ENCODE measurements at places on chromosomes 1 and 21.

DNA sequence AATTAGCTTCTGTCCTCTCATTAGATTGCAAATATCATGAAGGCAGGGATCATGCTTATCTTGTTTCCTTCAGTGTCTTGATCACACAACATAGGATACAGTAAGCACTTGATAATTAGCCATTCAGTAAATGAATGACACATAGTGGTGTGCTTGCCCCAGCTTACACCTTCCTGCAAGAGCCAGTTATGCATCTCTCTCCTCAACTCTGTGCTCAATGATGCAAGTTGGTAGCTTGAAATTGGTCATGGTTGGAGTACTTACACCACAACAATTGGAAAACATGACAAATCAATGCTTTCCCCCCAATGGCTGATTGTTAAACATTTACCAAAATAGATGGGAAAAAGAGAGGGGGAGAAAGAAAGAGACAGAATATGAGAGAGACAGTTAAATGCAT is 129.2 kb downstream of the NUF2 start:
- no peak for DNase-seq

DNA sequence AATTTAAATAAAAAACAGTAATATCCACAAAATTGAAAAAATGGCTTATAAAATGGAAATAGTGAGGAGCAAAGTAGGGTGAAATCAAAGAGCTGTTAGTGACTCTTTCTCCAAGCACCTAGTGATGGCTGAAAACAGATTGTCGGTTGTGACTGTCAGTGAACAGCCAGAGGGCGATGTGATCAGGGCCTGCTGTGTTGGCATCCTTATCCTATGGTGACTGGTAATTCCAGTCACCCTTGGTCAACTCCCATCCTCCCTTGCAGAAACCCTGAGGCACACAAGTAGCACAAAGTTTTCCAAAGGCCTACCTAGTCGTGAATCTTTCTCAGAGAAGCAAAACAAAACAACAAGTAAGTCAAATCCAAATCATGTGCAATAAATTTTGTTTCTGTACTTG is 599.8 kb upstream of the CXADR start:
- DNase-seq, result no peak

DNA sequence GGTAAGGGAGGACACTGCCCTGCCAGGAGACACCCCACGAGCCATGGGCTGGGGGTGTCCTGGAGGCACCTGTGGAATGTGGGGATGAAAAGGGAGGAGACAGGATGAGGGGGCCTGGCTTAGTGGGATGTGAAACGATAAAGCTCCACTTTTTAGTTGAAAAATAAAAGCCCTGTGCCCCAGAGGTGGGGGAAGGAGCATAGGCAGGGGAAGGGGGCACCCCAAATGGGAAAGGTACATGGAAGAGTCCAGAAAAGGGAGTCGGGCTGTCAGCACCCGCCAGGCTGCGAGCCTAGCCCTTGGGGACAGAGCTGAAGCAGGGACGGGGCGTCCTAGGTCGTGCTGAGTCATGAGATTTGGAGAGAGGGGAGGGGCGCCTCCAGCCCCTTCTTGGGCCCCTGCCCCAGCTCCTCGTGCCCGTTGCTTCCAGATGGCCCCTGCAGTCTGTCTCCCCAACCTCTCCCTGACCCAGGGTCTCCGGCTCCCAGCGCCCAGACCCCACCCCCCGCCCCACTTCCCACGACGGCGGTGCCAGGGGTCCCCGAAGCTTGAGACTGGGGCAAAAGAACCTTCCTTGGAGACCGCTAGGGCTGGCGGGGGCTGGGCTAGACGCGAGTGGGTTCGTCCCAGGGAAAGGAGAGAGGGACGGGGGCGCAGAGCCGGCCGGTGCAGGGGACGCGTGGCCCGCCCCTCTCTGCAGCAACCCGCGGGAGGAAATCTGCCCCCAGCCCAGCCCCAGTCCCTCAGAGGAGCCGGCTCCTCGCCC is 795 bp downstream of the SYT2 start:
- DNase-seq, result no peak

DNA sequence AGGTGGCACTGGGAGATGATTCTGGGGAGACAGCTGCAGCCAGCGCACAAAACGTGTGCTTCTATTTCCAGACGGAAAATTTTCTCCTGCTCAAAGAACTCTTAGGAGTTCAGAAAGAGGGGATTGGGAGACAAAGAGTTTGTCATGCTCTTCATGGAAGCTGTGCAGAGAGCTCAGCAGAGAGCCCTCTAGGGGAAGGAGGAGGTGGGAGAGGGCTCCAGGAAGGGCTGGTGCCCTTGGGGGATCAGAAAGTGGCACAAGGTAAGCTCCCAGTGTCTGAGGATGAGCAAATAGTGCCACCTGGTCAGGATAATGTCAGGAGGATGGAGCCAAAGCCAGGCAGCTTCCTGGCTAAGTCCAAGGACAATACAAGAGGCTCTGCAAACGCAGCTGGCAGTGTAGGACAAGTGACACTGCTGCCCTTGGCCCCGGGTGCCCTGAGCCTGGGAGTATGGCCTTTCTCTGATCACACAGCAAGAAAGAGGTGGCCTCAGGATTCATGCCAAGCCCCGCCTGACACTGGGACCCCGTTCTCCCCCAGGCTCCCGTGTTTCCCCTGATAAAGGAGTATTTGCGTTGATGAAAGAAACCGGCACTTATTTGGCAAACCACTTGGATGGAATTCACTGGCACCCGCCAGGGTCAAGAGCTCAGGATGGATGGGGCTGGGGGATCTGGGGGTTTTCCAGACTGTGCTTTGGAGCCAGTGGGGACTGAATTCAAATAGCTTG is 254.0 kb downstream of the PTPRU start:
- no peak for DNase-seq

DNA sequence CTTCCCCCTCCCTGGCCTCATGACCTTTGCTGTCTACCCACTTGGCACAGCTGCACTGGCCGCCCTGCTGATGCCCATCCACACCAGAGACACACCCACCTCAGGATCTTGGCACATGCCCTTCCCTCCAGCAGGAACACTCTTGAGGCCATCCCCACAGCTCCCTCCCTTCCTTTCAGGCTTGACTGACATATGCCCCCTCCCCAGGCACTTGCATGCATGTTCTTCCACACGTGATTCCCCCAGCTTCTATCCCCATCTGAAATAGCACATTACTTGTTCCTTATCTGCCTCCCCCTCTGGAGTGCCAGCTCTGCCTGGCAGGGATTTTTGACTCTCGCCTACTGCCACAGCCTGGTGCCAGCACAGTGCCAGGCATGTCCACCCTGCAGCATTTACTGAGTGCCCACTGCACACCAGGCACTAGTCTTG is 98.5 kb upstream of the SLC25A33 start:
- DNase-seq, result no peak

DNA sequence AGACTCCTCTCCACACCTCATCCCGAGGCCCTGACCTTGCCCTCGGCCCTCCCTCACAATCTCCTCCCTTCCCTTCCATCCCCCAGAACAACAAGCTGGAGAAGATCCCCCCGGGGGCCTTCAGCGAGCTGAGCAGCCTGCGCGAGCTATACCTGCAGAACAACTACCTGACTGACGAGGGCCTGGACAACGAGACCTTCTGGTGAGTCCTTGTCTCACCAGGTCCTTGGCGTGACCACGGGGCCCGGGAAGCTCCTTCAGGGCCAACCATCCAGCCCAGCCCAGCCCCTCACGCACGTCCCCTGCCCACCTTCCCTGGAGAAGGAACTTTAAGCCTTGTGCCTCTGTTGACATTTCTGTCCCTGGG is 15.6 kb downstream of the PODN start:
- no peak for DNase-seq

DNA sequence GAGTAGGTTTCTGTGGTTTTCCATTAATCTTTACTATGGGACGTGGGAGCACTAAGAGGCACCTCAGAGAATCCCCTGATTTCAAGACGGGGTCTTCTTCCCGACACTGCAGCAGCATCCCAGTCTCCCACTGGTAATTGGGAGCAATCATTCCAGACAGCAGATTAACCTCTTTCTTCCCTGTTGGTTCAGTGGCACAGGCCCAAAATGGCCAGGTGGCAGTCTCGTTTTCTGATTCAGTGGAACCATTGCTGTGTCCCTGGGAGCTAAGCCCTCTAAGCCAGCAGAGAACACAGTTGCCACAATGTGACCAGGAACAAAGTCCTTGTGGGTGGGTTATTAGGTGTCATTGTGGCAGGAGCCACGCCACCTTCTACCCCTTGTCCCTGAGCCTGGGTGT is 342.1 kb downstream of the MATN1 start:
- no peak for DNase-seq

- no peak for DNase-seq
Measured at GRCh38 chr21:44701541-44701940, 4.6 kb downstream of the KRTAP10-12 start.

GRCh38 chr1:175481126-175482070 is 262.0 kb downstream of the TNR start:
- peak; percentile 42 for DNase-seq

- no peak for DNase-seq
Measured at GRCh38 chr1:200530623-200531261, 89.8 kb downstream of the KIF14 start.

- no peak for DNase-seq
Measured at GRCh38 chr1:217948741-217949140, 317.6 kb downstream of the SPATA17 start.

DNA sequence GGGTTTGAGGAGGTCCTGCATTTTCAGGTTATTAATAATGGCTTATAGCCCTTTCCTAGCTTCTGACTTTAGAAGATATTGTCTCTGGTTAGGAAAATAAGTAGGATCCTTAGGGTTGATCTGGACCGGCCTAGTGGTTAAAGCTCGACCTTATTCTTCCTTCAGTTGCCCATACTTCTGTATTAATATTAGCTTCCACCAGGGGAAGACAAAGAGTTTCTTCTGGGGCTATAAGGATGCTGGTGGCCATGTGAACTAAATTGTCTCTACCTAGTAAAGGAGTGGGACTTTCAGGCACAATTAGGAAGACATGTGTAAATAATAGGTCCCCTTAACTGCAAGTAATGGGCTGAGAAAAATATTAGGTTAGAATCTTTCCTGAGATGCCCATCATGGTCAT is 20.6 kb upstream of the FCGR2A start:
- DNase-seq, result no peak

GRCh38 chr21:39453571-39454179 is 1.9 kb downstream of the SH3BGR start:
- DNase-seq, result no peak

- DNase-seq, result no peak
Measured at GRCh38 chr1:38831731-38832369, 27.7 kb downstream of the RRAGC start.

DNA sequence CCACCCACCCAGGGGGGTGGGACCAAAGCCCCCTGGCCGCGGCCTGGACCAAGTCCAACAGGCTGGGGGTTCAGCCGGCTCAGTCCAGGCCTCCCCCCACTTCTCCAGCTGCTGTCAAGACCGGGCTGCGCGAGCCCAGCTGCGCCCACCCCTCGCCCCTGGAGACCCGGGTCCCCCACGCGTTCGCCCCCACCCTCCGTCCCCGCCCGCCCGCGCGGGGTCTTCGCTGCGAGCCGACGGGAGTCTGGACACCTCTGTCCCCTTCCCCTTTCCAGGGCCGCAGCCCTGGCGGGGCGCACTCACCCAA is 253 bp downstream of the RAP1GAP start:
- DNase-seq, result no peak
